ENCODE measurements at places on chromosomes 3 and 15.

DNA sequence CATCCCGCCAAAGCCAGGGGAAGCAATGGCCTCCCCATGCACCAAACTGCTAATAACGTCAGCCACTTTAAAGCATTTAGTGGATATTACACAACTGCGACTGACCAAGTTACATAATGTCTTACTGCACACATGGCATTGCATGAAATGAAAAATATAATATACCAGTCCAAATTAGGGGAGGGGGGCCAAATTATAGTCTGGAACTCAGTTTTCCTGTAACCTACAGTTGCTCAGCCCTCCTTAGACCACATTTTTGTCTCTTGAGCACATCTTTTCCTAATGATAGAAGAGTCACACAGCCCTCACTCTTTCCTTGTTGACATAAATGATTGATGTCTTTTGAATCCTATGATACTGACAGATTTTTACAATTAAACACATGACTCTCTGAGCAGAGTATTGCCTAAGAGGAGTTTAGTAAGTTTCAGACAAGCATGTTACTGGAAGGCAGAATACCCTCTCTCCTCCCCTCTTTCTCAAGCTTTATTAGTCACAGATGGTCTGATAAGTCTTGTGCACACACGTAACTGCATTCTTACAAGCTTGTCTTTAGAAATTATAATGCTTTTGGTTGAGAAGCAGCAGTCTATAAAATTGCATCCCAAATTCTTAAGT lies 1.1 kb upstream of the PLD1 start:
- DNase-seq, result no peak

- DNase-seq, result no peak
Observed at GRCh38 chr3:170638988-170639387, 53.1 kb upstream of the SLC7A14 start.

DNA sequence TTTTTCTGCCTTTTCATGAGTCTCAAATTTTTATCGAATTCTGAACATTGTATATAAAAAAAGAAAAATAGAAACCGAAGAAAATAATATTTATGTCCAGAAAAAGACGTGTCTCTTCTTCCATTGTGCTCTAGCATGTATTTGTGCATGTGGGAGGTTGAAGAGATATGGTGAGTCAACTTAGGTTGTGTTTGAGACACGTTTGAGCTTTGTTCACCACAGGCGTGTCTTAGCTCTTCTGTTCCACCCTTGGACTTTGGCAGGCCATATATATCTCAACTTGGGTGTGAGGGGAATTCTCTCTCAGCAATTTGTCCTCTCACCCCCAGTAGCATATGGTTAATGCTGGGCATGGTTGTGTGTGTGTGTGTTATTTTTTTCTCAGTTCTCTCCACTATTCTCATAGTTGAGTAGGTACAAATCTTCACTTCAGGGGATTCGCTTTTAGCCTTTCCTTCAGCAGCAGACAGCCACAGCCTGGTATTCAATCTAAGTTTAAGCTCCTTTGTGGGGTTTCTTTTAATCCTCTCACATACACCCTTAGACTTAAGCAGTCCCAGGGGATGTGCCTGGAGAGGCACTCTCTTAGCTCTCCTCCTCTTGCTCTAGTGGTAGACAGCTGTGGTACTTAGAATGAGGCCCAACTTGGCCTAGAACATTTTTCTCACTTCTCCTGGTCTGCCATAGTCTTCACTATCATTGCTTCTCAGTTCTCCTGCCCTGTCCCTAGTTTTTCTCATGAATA lies 286.5 kb upstream of the RBMS3 start:
- no peak for DNase-seq

- DNase-seq, result peak; percentile 54
Observed at GRCh38 chr3:17151598-17152373, 267.0 kb downstream of the PLCL2 start.

- no peak for DNase-seq
Observed at GRCh38 chr15:52653431-52653964, 25.7 kb downstream of the ATOSA start.

DNA sequence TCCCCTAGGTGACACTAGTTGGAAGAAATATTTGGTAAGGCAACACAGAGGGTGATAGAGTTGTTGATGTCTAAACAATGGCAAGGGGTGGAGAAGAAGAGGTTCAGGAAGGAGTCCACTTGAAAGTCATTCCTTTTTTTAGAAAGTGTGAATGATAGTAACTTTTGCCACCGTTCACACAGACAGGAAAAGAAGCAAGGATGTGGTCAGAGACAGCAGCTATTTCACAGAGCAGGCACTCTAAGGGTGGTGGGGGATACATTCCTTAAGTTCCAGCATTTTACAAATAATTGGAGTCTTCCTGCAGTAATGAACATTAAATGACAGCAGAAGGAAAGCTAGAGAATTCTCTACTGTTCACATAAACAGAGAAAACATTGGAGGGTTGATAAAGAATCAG lies 75.4 kb upstream of the ZNF385D start:
- no peak for DNase-seq

- peak; percentile 41 for DNase-seq
Observed at GRCh38 chr3:51389423-51390183, 1.5 kb upstream of the RBM15B start.

DNA sequence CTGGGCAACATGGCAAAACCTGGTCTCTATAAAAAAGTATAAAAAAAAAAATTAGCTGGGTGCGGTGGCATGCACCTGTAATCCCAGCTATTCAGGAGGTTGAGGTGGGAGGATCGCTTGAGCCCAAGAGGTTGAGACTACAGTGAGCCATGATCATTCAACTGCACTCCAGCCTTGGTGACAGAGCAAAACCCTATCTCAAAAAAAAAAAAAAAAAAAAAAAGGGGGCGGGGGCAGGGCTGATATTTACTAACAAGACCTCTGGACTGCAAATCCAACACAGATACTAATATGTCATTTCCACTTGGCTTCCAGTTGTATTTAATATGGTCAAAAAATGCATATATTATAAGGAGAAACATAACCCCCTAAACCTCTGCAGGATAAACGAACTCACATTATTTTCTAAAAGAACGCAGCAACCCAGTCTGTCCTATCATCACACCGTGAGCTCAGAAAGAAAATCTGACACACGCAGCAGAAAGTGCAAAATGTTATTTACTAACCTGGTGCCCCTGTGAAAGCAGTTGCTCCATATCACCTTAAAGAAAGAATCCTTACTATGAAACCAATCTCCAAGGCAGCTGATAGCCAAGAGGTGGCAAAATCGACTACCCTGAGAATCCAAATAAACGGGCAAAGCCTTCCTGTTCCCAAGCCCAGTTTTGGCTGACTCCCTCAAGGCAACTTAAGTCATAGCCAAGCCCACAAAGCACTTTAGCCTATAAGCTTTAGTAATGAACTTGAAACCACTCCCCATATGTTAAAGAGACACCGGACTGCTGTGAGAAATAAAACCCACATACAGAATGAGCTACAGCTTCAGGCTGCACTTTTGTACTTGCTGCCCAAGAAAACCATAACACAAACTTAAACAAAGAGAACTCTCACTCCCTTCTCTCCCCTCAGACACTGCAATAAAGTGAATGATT lies 39.3 kb downstream of the PLD1 start:
- no peak for DNase-seq

DNA sequence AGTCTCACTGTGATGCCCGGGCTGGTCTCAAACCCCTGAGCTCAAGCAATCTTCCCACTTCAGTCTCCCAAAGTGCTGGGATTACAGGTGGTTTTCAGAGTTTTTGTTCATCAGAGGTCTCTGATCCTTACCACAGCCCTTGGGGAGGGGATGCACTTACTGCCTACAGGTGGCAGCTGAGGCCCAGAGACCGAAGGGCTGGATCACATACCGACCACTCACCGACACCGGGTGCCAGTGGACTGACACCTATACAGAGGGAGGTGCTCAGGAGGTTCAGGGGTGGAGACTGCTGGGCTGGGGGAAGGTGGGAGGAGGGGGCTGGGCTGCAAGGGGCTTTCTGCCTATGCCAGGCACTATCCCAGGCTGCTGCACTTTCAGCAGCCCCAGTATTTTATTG lies 19.5 kb downstream of the DUSP7 start:
- no peak for DNase-seq

- DNase-seq, result no peak
Observed at GRCh38 chr3:111577798-111578685, 17.1 kb downstream of the ZBED2 start.

DNA sequence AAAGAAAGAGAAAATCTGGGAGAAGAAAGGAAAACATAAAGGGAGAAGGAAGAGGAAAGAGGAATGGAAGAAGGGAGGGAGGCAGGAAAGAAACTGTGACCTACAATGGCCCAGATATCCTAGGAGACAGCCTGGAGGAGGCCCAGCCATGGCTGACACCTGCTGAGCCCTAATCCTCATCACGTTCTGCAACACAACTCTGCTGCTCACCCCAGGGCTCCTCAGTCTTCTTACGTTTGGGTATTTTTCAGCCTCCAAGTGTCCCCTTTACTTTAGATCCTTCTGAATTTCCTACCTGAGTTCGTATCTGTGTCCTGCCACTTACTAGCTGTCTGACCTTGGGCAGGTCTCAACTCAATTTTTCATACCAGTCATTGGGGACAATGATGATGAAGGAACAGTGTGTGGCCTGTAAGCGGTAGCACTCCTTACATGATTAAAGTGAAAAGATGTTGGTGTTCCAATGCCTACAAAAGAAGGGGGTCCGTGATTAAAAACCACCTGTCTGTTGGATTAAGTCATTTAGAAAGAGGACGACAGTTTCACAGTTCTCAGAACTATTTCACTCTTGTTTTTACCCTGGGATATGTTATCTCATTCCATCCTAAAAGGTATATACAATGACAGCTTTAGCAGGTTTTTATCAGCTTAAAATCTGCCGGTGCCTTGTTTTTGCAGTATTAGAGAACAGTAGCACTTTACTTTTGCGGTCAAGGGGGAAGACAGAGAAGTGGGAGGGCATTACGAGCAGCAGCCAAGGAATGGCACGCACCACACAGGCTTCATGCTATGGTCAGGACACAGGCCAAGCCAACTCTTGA lies 47.4 kb downstream of the CCR4 start:
- no peak for DNase-seq

GRCh38 chr3:106810300-106810875 lies 566.9 kb upstream of the CCDC54 start:
- no peak for DNase-seq

DNA sequence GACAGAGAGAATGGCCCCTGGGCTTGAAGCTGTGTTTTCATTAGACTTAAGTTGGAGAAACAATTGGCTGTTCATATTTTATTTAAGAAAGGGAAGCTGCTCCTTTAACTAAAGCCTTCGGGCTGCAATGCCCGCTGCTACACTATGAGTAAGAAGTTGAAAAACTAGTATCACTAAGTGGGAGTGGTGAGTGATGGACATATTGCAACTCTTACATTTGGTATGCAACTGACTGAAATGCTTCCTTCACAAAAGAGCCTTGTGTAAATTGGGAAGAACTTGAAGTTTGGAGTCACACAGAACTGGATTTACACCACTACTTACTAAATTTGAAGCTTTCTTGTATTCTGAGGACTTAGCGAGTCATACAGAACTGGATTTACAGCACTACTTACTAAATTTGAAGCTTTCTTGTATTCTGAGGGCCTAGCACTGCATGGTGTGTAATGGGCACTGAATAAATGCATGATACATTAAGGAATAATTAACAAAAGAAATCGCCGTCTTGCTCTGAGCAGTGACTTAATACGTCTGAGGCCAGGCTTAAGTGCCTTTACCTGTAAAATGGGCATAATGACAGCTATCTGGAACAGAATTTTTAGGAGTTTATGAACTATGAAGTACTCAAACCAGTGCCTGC lies 149.5 kb downstream of the RYR3 start:
- no peak for DNase-seq

DNA sequence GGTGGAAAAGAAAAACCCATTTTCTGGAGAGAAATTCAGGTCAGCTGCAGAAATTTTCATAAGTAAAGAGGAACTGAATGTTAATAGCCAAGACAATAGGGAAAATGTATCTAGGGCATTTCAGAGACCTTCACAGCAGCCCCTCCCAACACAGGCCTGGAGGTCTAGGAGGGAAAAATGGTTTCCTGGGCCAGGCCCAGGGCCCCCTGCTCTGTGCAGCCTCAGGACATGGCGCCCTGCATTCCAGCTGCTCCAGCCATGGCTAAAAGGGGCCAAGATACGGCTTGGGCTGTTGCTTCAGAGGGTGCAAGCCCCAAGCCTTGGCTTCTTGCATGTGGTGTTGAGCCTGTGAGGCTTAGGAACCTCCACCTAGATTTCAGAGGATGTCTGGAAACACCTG lies 92.2 kb downstream of the C3orf70 start:
- DNase-seq, result no peak

- no peak for DNase-seq
Observed at GRCh38 chr3:29605845-29606244, 325.0 kb downstream of the RBMS3 start.

DNA sequence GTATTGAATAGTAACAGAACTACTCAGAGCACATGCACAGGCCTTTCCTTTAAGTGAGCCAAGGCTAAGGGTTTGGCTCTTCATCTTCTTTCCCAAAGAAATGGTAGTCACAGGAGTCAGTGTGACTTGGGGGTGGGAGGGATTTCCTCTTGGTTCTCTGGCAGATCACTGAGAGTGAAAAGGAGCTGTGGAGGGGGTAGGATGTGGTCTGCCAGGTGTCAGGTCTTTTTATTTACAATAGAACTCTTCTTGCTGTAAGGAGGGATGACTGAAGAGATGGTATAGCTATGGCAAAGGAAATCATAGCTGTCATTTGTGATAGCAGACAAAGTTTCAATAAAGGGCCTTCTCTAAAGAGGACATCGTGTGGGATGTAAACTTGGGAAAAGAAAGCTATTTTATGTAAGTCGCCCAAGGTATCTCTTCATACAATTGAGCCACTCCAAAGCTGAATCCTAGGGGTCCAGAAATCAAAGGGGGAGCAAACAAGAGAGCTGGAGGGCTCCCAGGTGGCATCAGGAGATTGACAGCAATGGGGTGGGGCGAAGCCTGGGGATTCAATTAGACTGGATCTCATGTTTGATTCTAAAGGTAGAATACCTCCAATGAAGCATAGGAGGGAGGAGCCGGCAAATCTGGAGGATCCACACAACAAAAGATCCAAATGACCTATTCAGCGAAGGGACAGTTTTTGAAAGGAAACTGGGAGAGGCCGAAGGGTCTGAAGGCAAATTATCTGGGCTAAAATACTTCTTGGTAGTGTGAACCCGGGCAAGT lies 20.0 kb upstream of the CHD2 start:
- no peak for DNase-seq

GRCh38 chr3:158097081-158097592 lies 9.1 kb downstream of the SHOX2 start:
- DNase-seq, result no peak

GRCh38 chr3:194488055-194488742 lies 1.4 kb upstream of the ATP13A3 start:
- DNase-seq, result no peak

GRCh38 chr3:197376020-197376419 lies 77.6 kb upstream of the DLG1 start:
- no peak for DNase-seq

DNA sequence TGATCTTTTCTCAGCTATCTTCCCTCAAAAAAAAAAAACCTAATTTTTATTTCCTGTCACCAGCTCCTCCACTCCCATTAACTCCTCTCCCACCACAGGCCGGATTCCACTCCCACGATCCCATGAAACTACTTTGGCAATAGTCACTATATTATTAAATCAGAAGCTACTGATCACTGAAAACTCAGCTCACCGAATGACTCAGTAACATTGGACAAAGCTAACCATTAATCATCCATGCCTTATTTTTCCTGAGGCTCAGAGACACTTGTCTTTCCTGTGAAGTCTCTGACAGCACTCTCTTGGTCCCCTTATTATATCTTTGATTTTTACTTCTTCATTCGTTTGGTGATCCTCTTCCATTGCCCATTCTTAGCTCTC lies 260.2 kb downstream of the CGGBP1 start:
- DNase-seq, result no peak

- DNase-seq, result no peak
Observed at GRCh38 chr3:58116985-58117384, 93.8 kb downstream of the DNASE1L3 start.

- peak; percentile 44 for DNase-seq
Observed at GRCh38 chr3:129627350-129628168, 21.1 kb upstream of the PLXND1 start.

Data from activated T-cell treated with anti-CD3 and anti-CD28 coated beads for 1 hour (primary cell).